Fibroblast of villous mesenchyme (primary cell): ENCODE measurements at places on chromosomes 16 and 17.

DNA sequence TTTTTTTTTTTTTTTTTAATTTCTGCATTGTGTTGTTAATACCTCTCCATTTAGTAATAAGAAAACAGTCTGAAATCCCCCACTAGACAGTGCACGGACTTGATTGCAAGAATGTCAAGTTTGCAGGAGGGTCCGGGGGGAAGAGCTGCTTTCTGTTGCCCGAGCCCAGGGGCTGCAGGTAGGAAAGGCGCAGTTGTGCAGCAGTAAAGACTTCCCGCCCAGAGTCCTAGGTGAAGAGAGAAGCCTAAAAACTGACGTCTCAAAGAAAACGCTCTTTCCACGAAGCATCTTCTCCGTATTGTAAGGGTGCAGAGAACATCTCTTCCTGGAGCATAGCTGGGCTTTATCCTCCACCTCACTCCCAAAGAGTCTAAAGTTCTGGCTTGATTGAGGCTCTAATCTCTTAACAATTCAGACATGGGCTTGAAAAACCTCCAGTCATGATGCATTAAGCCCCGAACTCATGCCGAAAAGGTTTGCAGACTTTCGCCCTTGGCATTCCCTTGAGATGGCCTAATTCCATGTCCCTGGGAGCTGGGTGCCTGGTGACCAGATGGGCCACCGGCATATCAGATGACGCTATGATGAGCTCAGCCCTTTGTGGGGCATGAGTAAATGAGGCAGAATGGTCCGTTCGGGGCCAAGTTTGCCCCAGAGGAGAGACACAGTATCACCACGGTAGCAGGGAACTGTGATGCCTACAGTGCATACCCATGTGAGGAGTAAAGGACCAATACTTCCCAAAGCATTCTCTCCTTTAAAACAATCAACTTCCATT is 436.2 kb upstream of the ZFHX3 start:
- no peak for DNase-seq

DNA sequence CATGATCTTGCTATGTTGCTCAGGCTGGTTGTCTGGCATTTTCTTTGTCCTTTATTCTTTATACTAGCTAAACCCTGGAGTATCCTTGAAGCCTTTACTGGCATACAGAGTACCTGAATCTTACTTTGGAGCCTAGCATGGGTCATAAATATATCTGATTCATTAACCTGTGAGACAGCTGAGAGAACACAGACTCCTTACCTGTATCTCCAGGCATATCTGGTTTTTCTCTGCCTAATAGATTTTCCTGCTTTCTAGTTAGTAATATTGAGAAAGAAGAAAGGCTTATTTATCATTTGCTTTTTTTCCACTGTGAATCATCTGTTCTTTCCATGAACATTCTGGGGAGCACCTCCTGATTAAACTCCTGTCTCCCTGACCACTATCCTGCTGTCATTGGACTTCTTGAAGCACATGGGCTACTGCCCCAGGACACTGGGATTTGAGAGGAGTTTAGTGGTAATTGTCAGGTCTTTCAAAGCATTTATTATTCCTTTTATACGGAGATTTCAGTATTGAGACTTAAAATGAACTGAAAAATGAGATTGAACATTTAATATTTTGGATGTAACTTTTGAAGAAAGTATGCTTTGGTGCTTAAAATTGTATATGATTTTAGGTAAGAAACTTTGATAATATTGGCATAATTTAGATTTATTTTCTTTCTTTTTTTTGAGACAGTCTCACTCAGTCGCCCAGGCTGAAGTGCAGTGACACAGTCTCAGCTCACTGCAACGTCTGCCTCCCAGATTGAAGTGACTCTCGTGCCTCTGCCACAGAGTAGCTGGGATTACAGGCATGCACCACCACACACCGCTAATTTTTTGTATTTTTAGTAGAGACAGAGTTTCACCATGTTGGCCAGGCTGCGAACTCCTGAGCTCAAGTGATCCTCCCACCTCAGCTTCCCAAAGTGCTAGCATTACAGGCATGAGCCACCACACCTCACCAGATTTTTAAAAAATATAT is 8.6 kb downstream of the PDP2 start:
- DNase-seq: no peak

- no peak for DNase-seq
Observed at GRCh38 chr17:72775919-72776318, 316.6 kb downstream of the SLC39A11 start.

DNA sequence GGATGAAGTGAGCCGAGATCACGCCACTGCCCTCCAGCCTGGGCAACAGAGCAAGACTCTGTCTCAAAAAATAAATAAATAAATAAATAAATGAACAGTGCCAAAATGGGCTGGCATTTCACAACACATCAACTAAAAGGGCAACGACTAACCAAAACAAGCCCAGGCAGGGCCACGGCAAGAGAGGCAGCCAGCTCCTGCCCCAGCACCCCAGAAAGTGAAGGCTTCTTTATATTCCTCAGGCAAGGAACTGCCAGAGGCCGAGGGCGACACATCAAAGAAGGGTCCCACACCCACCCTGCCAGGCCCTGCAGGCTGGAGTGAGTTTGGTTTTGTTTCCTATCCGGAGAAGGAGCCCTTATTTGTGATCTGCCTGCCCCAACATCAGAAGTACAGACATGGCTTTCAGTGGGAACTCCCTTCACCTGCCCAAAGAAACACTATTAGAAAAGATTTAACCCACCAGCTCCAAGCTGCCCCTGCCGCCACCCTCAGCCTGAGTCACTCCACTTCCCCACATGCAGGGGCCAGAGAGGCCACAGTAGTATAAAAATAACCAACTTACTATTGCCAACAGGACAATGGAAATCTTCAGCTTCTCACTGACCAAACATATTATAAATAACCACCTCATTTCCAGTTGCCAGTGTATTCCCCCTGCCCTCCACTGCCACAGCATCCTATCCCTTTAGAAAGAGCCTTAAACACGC is 8.0 kb downstream of the FBXO31 start:
- no peak for DNase-seq

- DNase-seq: no peak
Observed at GRCh38 chr17:67244431-67245072, 444 bp downstream of the HELZ start.

DNA sequence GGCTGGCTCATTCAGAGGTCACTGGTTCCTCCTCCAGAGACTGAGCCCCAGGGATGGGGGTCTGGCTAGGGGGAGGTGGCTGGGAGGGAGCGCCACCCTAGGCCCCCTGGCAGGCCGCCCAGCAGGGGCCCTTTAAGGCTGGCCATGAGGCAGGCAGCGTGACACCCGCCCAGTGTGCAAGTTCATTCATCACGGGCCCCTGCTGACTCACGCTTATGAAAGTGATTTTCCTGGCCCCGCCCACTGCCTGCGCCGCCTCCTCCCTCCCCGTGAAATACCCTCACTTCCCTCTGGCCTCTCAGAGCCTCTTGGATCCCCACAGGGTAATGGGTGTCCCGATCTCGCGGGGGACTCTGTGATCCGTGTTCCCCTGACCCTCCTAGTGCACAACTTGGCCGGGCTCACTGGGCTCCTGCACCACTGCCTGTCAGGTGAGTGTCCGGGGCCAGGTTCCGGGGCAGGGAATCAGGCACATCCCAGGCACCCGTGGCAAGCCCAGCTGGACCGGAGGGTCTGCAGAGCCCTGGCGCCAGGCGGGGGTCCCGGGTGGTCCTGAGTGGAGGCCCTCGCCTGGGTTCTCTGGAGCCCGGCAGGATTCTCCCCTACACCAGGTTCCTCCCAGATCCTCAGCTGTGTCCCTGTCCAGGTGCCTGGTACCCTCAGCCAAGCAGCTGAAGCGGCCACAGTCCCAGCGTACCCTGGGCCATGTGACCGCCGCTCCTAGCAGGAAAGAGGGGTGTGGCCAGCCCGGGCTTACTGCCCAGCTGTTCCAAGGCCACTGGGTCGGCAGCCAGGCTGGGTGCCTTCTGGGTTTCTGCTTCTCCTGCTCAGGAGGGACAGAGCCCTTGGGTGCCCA is at the start of gene OSGIN1:
Gene OSGIN1, plus strand, starts transcription at position 301 of the 856 bp plus-strand sequence. CDS start 4,432 bp downstream, outside the sequence.
- DNase-seq: peak; percentile 95

GRCh38 chr16:87834005-87834667 is 35.2 kb downstream of the SLC7A5 start:
- no peak for DNase-seq

- no peak for DNase-seq
Observed at GRCh38 chr17:2093349-2093748, 38.4 kb downstream of the HIC1 start.

GRCh38 chr16:53605831-53606400 is 97.7 kb downstream of the RPGRIP1L start:
- DNase-seq: no peak

DNA sequence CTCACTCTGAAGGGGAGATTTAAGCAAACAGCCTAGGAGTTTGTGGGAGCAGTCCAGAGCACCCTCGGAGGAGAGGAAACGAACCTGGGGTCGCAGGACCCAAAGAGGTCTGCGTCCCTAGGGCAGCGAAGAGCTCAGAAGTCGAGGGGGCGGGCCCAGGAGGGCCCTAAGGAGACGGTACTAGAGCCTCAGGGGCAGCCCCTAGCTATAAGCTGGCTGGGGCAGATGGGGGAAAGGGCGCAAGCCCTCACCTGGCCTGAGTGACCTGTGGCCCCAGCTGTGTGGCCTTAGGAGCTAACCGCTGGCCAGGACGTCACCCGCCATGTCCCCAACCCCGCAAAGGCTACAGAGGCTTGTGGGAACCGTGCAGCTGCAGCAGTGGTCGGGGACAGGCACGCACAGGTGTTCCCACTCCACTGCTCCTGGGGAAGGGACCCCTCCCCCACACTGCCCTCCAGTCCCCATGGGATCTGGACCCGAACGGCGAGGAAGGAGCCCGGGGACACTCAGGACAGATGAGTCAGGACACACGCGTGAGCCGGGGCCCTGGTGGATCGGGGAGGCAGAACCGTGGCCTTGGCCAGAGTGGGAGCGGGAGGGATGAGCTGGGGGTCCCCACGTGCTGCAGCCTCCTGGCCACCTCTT is 2.0 kb upstream of the CTRB2 start:
- no peak for DNase-seq

GRCh38 chr16:2195322-2196161 is 863 bp downstream of the CASKIN1 start:
- DNase-seq: no peak

DNA sequence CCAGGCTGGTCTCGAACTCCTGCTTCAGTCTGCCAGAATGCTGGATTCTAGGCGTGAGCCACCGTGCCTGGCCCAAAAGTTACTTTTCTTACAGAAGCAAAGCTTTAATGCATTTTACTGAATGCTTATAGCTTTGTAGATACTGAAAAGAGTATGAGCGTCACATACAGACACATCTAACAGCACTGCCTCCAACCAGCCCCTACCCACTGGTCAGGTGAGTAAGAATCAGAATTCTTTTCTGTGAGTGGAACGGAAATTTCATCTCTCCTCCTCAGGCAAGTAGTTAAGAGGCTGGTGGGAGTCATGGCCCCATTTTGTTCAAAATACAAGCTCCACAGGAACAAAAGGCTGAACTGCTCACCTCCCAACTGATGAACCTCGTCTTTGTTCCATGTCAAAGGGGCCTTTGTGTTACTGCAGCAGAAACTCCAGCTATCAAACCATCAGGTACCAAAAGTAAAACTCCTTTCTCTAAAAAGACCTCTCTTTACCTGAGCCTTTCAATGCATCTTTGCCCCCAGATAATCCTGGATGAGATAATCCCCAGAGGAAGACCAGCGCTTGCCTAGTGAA is 92.4 kb upstream of the RPH3AL start:
- no peak for DNase-seq
